Stimulated activated CD8-positive, alpha-beta memory T cell treated with anti-CD3 and anti-CD28 coated beads, Interleukin-4, amount 100 ng/mL, for 1 hour (primary cell): ENCODE measurements at places on chromosomes 5 and 9.

DNA sequence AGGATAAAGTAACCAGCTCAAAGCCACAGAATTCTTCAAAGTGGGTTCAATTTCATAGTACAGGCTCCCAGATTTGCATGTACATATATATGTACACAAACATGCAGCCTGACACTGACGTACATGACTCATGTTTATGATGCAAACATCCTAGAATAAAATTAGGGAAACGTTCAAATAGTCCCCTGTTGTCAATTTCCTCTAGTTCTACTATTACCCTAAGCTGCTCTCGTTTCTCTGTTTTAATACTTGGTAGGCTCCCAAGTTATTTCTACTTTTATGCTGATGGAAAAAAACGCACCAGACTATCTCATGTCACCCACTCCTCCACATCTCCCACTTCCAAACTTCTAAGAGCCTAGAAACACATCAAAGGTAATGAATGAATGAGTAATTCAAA is 229.7 kb downstream of the EPB41L4A start:
- DNase-seq, result no peak

DNA sequence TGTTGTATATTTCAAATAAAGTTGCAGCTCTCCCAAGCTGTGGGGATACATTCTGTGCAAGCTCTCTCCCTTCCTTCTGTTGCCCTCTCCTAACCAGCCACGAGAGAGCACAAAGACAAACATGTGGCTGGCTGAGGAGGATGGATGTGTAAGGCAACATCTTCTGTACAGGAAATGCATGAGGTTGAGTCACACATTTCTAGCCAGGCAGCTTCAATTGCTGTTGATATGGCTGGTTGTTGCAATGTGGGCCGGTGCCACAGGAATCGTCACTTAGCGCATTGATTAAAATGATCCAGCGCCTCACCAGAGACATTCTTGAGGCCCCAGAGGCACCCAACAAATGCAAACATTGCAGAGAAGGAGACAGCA is 207.1 kb downstream of the ICE1 start:
- no peak for DNase-seq

DNA sequence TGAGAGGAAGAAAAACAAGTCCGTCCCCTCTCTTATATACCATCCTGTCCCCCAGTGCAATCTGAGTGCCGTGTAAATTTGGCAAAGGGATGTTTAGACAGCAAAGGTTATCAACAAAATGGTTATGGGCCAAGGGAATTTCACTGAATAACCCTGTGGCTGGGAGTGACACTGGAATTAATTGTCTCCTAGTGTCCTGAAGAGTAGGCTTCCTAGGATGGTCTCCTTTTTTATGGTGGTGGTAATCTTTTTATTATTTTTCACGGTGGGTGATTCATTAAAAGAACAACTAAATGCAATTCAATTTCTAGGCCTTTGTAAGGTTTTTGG is 244.2 kb downstream of the PIK3R1 start:
- no peak for DNase-seq

DNA sequence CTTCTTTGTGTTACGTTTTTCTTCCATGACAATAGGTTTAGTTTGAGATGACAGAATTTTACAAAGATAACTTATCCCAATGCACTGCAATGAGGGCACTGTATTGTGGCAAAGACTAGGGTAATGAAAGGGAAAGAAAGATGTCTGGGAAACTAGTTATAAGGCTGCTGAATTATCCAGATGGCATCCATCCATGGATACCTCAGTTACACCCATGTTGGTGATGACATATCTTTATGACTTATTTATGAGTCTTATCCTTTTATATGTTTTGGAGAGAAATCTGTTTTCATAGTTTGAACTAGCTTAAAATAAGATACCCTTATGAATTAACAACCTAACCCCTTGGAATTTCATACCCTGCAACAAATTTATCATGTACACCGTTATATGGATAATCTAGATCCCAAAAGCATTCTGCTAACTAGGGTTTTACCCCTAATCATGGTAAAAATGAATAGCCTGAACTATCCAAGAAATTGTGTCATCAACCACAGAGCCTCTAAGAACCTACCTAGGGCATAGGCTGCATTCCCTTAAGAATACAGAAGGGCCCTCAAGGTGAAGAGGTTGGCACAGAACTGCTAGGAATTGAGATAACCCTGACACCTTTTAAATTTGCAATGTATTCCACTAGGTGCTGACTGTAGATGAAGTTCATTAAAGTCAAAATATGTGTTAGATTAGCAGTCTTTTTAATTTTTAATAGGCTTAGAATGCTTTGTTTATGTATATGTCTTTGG is 49.5 kb upstream of the RORB start:
- DNase-seq, result no peak

- no peak for DNase-seq
Measured at GRCh38 chr5:123545506-123545905, 33.5 kb downstream of the CSNK1G3 start.

DNA sequence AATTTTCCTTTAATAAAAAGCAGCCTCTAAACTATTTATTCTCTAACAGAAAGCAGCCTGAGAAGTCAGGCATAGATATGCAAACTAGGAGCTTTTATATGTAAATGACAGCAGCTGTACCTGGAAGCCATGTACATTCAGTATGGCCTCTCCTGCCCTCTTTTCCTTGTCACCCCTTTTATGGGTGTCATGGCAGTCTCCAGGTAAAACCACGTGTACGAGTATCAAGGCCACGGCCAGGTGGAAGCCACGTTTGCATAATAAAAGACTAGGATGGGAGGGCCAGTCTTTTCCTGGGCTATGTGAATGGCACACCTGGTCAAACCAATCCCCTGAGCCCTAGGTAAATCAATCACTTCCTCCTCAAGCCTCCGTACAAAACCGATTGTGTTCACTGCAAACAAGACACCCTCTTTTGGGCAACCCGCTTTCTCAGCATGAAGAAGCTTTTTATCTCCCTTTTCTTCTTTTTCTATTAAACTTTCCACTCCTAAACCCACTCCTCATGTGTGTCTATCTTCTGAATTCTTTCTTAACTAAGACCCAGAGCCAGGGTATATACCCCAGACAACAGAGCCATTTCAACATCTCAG is 419.5 kb upstream of the CTNND2 start:
- no peak for DNase-seq

DNA sequence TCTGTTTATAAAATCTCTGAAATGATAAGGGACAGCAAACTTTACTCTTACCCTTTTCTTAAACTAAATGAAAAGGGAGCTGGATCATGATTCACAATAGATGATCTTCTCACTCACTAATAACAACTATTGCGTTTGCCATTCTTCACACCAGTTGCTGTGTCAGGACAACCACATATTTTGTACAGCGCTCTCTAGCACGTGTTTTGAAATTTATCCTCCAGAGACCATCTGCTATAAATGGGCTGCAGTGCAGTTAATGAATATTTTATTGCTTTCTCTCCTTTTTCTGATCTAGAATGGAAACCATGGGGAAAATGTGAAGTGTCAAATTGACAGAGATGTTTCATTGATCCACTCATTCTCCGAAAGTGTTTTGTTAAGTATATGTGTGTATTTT is 258.4 kb upstream of the CCNH start:
- no peak for DNase-seq

DNA sequence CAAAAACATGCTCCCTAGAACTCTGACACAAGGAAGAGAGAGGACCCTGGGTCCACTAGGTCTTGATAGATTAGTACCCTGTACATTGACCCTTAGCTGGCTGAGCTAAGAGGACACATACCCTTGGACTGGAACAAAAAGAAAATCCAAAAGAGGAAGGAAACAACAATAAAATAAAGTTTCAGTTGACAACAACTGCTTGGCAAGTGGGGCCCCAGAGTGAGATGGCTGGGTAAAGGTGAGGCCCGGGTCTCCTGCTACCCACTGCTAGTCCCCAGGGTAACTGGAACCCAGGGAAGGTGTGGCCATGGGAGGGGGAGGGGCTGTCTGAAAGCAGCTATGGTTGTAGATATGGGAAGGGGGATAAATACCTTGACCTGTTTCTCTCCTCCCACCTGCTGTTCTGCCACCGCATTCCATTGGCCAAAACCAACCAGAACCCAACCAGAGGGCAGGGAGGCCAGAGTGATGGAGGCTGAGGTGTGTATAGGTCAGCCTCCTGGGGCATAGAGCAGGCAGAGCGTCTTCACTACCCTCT is 11.7 kb downstream of the TAL2 start:
- no peak for DNase-seq

- no peak for DNase-seq
Measured at GRCh38 chr5:104001136-104001535, 438.5 kb upstream of the NUDT12 start.

DNA sequence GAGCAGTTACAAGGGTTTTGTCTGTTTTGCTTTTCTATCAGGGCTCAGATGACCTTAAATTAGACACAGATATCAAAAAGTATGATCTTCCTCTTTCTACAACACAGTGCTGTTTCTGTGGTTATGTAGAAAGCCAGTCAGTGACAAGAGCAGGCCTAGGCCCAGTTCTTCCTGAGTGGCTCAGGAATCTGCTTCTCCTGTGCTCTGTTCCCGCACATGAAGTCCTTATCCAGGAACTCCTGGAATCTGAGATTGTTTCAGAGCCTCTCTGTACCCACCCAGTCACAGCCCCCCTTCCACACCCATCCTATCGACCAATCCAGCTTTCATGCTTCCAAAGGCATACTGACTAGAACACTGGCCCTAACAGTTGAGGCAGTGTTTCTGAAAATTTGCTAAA is 40.4 kb upstream of the SMU1 start:
- no peak for DNase-seq

DNA sequence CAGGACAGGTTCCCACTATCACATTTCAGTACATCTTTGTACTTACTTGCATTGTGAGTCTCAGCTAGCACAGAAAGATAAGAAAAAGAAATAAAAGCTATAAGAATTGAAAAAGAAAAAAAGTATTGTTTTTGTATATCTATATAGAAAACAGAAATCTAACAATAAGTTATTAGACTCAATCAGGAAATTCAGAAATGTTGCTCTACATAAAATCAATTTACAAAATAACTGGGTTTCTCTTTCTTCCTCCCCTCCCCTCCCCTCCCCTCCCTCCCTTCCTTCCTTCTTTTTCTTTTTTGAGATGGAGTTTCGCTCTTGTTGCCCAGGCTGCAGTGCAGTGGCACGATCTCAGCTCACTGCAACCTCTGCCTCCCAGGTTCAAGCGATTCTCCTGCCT is 7.2 kb upstream of the CACNA1B start:
- no peak for DNase-seq

- no peak for DNase-seq
Measured at GRCh38 chr5:68070591-68071281, 144.8 kb upstream of the PIK3R1 start.

DNA sequence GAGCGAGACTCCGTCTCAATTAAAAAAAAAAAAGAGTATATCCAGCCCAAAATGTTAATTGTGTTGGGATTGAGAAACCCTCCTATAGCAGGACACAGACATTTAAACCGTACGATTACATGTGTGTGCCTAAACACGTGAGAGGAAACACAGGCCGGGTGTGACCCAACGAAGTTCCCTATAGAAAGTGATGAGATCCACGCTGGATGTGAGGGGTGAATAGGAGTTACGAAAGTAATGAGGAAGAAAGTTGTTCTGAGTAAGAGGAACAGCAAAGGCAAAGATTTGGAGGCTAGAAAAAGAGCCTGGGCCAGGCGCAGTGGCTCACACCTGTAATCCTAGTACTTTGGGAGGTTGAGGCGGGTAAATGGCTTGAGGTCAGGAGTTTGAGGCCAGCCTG is 13.6 kb downstream of the NAIF1 start:
- no peak for DNase-seq

DNA sequence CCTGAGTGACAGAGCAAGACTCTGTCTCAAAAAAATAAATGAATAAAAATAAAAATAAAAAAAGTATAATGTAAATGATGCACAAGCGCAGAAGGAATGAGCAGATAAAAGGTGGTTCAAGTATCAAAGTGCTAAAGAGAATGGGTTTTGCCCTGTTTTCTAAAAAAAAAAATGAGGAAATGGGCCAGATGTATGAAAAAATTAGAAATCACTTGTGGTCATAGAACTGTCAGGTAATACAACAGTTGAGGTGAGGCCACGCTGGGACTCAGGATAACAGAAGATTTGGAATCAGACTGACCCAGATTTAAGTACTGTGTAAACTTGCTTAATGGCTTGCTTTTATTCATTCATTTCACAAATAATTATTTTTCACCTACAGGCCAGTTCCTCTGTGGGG is 69.8 kb downstream of the MAPKAP1 start:
- no peak for DNase-seq

- no peak for DNase-seq
Measured at GRCh38 chr9:129467004-129467588, 153.8 kb downstream of the C9orf50 start.
